ENCODE measurements at places on chromosomes 6 and 20.

- no peak for DNase-seq
These were observed 8.5 kb downstream of the MTCH1 start for GRCh38 chr6:36977470-36977941.

DNA sequence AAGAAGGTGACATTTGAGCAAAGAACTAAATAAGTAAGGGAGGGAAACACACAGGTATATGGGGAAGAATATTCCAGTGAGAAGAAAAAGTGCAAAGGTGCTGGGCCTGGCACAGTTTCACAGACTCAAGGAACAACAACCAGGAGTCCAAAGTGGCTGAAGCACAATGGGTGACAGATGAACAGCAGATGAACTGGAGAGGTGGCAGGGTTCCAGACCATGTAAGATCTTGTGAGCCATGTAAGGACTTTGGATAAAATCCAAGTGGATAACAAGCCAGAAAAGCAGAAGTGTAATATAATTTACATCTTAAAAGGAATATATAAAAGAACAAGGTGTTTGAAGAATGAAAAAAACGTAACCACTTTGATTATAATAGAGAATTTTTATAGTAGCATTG lies 87.9 kb downstream of the MMS22L start:
- DNase-seq = no peak

DNA sequence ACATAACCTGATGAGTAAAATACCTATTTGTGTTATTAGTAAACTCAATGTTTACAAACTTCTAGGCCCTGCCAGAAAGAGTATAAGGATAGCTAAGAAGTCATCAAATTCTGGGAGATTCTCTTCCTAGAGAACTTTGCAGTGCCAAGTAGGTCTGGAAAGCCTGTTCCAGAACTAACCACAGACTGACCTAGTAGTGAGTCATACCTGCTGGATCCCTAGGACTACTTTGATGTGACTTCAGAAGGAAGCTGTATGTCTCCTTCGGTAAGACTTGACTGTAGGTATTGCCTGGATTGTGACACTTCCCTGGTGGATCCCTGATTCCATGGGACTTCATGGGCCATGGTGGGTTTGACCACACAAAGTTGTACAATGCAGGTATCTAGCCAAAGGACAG lies 131.7 kb downstream of the DNAH8 start:
- no peak for DNase-seq

DNA sequence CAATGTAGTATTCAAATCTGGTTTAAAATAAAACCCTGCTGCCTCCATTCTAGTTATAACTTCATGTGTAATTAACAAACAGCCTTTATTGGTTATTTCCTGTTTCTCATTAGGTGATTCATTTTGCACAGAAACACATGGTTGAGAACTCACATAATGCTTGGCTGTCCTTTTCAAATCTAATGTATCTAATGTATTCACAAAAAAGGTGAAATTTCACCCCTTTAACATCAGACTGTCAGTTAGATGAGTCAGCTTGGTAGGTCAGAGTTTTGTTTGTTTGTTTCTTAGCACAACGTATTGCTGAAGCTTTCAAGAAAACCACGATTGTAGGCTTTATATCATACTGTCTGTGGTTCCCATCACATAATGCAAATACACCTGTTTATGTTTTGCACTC lies 78.7 kb upstream of the TMEM30A start:
- DNase-seq = no peak

DNA sequence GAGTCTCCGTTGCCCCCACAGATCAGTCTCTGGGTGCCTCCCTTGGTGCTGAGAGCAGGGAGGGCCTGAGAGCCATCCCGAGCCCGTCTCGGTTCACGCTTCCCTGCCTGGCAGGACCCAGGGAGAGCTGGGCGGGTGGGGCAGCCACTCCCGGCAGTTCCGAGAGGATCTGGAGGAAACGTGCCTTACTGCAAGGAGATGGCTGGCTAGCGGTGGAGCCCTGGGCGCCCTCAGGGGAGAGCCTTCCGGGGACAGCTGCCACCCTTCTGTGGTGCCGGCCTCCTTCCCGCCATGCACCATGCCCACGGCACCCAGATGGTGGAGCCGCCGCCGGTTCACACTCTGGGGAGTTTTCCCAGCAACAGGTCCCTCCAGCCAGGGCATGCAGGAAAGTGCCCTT lies 45.8 kb upstream of the SLCO4A1 start:
- no peak for DNase-seq

- DNase-seq = no peak
These were observed 109.3 kb upstream of the MTHFD1L start for GRCh38 chr6:150756173-150756572.

GRCh38 chr20:60427516-60427915 lies 469.3 kb downstream of the CDH26 start:
- DNase-seq = no peak

- DNase-seq = no peak
These were observed 51.5 kb upstream of the TMEM200A start for GRCh38 chr6:130314271-130314670.

DNA sequence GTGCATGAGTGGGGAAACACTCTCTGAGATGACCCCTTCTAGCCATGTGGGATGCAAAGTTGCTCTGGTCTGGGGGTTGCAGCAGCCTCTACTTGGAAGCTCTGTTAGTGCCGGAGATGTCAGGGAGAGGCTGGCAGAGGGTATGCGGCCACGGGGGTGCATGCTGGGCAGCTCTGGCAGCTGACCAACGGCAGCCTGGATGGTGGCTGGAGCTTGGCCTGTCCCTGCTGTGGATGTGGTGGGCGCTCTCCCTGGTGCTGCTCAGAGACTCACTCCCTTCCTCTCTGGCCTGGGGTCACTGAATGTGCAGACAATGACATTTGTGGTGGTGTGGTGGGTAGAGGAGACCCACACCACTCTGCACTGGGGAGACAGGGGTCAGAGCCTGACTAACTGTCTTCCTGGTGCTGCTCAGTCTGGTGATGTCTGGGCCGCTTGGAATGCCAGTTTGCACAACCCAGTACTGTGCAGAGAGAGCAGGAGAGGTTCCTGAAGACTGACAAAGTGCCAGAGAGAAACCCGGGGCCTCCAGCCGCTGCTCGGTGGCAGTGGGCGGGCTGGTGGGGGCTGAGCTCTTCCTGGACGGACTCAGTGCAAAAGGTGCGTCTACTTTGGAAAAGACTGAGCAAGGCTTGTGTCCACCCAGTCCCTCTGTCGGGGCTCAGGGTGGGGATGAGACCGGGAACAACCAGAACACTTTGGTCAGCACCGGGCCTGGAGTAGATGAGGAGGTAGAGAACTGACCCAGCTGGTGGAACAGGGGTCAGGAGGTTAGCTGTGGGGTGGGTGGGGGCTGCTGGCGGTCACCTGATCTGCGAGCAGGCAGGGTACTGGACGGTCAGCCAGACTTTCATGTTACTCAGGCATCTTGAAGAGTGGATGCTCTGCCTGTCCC lies 2.7 kb downstream of the MYT1 start:
- DNase-seq = no peak

DNA sequence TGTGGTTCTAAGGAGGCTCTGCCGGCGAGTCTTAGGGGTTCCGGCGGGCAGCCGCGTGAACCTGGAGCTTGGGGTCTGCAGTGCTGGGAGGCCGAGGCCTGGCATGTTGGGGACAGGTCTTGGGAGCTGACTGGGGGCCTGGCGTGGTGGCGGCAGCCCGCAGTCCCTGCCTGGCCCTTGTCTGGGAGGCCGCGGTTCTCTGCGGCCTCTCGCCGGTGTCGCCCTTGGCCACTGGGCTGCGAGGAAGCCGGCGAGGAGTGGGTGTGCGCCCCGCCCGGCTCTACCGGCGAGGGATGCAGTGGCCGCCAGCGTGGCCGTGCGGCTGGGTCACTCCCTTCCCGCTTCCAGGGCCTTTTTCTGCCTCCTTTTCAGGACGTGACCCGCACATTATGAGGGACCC lies 36.3 kb downstream of the IGF2R start:
- DNase-seq = no peak

DNA sequence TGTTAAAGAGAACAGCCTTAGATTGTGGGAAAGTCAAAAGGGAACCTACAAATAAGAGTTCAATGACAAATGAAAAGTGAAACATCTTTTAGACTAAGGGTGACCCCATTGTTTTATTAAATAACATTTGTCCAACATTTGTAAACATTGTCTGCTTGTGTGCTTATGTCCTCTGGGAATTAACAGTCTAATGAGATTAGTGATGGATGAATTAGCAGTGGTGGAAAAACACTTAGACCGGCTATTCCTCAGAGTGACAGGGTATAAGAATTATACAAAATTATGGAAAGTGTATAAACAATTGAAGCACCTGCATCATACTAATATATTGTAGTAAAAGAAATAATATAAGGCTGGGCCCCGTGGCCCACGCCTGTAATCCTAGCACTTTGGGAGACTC lies 29.3 kb upstream of the HFE start:
- no peak for DNase-seq

- no peak for DNase-seq
These were observed 78.4 kb downstream of the ZFAND3 start for GRCh38 chr6:37897818-37898515.

GRCh38 chr6:21970569-21971300 lies 326.1 kb downstream of the PRL start:
- DNase-seq = no peak

DNA sequence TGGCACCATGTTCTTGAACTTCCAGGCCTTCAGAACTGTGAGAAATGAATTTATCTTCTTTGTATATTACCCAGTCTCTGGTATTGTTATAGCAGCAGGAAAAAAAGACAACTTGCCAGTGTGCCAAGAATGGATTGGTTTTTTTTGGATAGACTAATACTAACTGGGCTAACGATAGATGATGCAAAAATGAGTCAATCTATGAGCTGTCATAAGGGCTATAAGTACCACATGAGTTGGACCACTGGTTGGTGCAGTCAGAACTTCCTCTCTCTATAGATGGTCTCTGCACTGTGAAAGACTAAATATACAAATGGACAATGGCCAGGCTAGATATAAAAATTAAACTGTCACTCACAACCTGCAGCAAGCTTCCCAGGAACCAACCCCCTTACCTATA lies 87.6 kb upstream of the COL21A1 start:
- no peak for DNase-seq

All from activated naive CD4-positive, alpha-beta T cell (primary cell).